ENCODE measurements at places on chromosomes 7 and 10.

DNA sequence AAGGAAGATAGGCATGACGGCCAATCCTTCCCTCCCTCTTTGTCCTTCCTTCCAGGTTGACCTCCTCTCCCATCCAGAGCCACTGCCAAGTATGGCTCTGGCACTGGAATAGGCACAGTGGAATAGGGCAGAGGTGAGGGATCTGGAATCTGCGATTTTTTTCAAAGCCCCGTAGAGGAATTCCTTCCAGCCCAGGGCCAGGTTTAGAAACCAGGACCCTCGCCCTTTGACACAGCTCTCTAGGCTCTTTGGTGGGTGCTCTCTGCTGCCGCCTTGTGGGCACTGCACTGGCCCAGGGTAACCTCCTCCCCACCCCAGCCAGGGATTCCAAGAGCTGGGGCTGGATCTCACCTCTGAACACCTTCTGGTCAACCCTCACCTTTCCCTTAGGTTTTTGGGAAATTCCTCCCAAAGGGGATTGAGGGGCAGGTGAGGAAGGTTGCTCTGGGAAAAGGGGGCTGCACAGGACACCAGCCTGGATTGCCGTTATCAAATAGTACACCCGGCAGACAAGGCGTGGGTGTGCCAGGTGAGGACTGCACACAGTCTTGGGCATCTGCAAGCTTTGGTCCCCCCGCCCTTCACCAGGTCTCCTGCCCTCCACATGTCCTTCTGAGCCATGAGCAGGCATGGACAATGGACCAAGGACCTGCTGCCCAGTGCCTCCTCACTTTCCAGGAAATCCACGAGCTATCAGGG is 22.8 kb downstream of the C10orf105 start:
- peak; percentile 29 for DNase-seq

GRCh38 chr7:86257894-86258293 is 385.8 kb upstream of the GRM3 start:
- DNase-seq = no peak

- DNase-seq = no peak
Observed at GRCh38 chr10:87961314-87961713, 97.9 kb downstream of the PTEN start.

DNA sequence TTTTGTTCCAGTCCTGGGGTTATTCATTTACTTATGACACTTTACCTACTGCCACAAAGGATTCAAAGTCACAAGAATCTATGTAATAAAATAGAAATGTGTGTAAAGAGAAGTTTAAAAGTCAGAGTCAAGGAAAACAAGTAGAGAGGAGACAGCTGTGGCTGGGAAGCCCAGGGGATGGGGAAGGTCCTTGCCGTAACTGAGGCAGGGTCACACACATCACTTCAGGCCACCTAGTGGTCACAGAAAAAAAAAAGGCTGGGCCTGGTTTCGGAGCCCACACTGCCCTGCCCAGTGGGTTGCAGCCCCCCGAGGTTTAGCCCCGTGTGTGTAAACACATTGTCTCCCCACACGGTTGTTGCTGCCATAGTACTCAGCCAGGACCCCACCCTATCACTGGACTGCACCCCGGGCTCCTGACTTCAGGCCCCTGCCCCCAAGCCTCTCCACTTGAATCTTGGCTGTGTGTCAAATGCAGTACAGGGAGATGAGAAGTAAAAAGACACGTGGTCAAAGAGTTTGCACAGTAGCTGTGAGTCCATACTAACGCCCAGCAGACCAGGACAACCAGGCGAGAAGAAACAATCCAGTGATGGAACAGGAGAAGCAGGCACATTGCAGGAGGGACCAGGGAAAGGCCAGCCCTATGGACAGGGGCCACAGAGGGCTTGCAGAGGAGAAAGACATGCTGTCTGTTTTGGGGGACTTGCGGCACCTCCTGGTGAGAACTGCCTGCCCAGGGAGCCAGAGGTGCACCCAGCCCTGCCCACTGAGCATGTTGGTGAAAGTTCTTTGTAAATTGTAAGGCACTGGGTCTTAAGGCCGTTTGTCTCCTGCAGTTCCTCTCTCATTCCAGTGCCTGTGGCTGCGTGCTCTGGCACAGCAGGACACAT is 91.4 kb upstream of the MACROH2A2 start:
- DNase-seq = peak; percentile 29

GRCh38 chr7:73526896-73527821 is 5.1 kb upstream of the BAZ1B start:
- DNase-seq = no peak

- no peak for DNase-seq
Observed at GRCh38 chr7:105139381-105139780, 125.4 kb downstream of the KMT2E start.

Data from NCI-H345 (cell line).